Effector memory CD8-positive, alpha-beta T cell (primary cell): ENCODE measurements at places on chromosomes 12 and 14.

GRCh38 chr12:131613678-131614077, 97.2 kb upstream of the SFSWAP start:
- no peak for DNase-seq

- no peak for DNase-seq
Measured at GRCh38 chr14:54226103-54226502, 170.7 kb upstream of the CDKN3 start.

DNA sequence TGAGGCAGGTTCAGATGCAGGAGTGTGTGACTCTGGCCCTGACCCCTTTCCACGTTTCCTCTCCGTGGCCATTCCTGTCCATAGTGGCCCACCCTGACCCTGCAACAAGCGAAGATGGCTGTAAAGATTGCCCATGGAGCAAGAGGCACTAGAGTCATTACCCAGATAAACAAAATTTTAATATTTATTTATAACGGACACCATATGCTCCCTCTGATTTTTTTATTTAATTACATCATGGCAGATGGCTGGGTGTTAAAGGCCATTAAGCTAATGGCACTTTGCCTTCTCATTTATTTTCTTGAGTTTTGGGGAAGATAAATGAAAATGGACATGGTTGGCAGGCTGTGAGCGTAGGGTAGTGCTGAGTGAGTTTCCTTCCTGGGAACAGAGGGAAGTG, 58.7 kb downstream of the WSCD2 start:
- DNase-seq = no peak

- no peak for DNase-seq
Measured at GRCh38 chr12:104534162-104534856, 77.6 kb downstream of the CHST11 start.

DNA sequence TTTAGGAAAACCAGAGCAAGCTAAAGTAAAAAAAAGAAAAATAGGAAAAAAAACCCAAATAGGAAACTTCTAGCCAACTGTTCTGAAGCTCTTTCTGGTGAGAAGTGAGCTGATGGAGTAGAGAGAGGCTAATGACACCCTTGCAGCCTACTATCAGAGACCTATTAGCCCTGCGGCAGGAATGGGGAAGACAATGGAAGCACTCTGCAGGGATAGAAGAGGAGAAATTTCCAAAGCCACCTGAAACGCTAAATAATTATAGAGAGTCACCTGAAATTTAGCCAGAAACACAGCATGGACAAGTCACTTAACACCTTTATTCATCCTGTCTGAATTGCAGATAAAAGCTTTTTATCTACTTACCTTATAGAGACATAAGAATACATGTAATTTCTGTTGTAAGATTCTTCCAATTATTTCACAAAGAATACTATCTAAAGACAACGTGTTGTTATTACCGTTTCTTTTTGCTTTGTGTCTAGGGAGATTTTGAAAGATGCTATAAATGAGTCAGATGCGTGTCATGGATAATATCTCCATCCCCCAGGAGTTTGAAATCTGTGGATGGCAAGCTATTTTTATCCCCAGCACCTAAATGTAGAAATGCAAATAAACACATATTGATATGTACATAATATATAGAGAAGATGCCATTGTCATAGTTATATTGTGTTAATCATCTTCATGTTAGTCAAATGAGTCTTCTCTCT, 138.6 kb downstream of the TPH2 start:
- no peak for DNase-seq

- DNase-seq = no peak
Measured at GRCh38 chr14:50357124-50357523, 39.6 kb downstream of the CDKL1 start.

GRCh38 chr14:32190673-32191072, 11.2 kb upstream of the RNU6-7 start:
- no peak for DNase-seq

GRCh38 chr14:53432378-53432802, 279.3 kb upstream of the DDHD1 start:
- DNase-seq = no peak

DNA sequence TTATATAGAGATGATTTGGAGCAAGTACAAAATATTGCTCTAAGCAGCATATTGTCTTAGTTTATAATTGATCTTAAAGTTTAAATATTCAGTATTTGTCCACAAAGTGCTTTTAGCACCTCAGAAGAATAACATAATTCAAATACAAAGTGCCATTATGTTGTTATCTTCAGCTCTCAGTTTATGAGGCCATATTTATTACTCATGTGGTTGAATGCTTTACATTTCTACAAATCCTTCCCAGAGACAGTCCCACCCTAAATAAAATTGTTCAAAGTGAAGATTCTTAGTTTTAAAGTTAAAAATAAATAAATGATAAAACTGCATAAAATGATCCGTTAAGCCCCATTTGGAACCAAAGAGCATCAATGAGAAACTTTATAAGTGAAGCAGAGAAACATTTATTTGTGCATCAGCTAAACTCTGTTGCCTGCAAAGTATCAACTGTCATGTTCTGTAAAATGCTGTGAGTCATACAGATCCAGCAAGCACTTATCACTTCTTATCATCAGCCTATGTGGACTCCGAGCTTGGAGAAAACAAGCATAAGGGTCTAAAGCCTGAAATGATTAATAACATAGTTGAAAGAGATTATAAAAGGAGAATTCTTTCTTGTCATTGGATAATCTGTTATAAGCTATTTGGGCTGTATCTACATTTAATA, 218.9 kb downstream of the ADAMTS20 start:
- DNase-seq = no peak

DNA sequence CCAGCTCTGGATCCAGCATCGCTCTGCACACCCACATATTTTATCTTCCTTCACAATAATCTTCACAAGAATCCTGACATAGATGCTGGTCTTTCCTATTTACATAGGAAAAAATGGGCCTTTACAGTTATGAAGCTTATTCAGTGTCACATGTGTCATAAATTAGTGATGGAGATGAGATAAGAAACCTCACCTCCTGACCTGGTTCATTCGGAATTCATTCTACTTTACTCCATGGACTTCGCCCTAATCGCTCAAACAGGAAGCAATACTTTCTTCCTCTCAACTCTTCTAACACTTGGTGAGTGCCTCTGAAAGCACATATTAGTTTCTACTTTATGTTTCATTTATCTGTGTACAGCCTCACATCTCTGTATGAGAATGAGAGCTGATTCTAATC, 12.0 kb upstream of the SINHCAF start:
- no peak for DNase-seq

- no peak for DNase-seq
Measured at GRCh38 chr12:122067548-122067947, 11.0 kb upstream of the MLXIP start.

DNA sequence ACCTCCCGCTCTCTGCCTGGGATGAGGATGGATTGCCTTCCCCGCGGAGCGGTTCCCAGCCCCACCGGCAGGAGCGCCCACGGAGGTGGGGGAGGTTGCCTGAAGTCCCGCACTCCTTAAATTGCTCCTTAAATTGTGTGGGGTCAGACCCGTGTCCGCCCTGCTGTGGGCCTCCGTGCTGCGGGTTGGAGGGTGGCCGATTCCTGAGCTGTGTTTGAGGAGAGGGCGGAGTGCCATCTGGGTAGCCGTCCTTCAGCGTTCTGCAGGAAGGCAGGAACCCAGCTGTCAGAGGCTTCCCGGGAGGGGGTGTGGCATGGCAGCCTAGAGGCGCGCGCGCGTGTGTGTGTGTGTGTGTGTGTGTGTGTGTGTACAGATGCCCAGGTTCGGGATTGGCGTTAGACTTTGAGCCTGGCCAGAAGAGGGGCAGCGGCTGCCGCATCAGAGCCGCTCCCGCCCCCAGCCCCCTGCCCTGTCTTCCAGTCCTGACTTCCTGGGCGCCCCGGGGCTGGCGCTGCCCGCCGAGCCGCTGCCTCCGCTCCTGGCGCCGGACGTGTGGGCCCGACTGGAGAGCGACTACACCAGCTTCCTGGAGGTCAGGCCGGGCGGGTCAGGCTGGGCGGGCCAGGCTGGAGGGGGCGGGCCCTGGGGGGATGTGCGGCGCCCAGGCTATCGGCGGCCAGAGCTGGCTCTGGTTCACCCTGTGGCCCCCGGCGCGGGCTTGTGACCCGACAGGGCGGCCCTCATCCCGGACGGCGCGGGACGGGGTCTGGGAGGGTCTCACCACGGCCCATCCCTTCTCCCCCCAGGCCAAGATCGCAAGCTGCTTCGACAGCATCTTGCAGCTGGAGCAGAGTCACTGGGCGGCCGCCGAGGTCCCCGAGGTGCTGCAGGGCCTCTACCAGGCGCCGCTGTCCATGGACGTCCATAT, 9.2 kb downstream of the EXOC3L4 start:
- DNase-seq = no peak

GRCh38 chr14:99136047-99136400, 136.0 kb downstream of the BCL11B start:
- DNase-seq = no peak

DNA sequence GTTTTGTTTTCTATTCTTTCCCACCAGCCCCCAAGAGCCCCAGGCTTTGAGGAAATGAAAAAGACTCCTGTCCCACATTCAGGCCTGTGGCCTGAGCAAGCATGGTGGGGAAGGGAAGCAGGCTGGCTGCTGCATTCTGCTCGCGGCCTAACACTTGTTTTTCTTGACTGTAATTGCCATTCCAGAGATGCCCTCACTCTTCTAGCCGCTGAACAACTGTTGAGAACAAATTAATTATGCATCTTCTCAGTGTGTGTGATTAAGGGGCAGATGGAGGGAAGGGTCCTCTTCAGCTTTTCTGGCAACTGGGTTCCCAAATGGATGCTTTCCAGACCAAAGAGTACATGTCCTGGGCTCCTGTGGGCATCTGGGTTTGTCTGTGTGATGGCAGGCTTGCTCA, 43.3 kb downstream of the ADCK1 start:
- no peak for DNase-seq

DNA sequence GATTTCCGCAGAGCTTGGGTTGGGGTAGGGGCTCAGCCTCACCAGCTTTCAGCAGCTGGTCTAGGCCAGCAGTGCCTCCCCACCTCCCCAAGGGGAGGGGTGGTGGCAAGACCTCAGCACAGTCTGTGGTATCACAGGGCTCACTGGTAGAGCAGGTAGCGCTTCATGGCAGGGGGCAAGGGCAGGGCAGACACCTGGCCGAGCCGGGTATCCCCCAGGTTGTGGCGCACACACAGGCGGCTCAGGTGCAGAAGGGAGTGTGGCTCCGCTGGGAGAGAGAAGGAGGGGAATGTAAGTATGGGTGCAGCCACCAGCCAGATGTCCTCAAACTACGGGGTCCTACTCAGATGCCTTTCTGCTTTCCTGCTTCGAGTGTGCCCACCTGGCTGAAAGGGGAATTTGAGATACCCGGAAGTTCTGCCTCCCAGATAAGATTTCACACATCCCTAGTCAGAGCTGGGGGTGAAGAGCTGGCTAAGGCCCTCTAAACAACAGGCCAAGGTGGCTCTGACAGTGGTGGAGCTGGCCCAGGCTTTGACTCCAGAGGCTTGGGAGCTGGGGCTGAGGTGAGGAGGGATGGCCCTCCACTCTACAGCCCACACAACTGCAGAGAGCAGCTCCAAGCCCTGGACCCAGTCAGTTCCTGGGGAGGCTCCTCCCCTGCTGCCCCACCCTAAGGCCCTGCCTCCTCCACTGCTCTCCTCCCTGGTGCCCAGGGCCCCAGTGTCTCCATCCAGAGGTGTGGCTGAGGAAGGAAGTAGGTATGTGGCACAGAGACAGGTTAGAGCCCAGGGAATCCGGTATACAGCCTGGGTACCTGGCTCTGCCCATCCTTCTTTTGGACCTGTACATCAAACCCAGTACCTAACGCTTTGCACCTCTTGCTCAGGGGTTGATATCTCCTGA, 1.8 kb downstream of the SPSB2 start:
- no peak for DNase-seq

DNA sequence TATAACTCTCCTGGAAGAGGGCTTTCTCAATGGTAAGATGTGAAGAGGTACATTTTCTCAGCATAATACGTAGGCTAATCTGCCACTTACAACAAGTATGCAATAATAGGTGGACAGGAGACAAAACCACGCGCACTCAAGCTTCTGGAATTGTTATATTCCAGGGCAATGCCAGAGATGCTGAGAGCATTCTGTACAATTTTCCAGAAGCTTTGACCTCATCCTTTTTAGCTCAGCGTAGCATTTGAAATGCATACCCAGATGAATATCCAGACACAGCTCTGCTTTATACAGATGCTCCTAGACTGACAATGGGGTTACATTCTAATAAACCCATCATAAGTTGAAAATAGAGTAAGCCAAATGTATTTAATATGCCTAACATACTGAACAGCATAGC, 1492.4 kb upstream of the FLRT2 start:
- DNase-seq = no peak

- no peak for DNase-seq
Measured at GRCh38 chr14:71647086-71647784, 285.0 kb upstream of the RGS6 start.

GRCh38 chr12:90216815-90217214, 508.2 kb upstream of the ATP2B1 start:
- no peak for DNase-seq

DNA sequence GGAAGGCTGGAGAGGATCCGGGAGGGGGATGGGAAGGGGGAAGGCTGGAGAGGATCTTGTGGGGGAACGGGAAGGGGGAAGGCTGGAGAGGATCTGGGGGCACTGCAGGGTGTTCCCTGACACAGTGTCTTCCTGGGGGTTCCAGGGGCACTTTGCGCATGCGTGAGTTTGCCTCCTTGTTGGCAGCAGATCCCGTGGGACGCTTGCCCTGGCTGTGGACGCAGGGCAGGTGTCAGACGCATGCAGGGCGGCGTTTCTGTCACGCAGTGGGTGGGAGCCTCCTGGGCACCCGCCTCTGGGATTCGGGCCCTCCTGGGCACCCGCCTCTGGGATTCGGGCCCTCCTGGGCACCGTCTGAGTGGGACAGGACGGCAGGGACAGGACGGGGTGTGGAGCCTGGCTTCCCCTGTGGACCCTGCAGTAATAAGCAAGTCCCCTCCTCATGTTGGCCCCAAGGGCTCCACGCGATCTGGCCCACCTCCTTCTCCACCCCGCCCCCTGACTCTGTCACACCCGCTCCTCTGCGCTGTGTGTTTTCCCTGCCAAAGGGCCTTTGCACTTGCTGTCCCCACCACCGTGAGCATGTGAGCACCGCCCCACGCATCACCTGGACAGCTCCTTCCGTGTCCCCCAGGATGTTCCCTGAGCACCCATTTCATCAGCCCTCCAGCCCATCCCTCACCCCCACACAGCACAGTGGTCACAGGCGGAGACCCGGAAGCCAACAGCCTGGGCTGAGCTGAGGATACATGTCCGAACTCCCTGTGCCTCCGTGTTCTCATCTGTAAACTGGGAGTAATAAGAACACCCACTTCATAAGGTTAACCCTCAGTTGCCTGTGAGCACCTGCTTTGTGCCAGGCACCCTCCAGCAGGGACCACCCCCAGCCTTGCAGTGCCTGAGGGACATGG, 4.4 kb downstream of the MMP17 start:
- no peak for DNase-seq

DNA sequence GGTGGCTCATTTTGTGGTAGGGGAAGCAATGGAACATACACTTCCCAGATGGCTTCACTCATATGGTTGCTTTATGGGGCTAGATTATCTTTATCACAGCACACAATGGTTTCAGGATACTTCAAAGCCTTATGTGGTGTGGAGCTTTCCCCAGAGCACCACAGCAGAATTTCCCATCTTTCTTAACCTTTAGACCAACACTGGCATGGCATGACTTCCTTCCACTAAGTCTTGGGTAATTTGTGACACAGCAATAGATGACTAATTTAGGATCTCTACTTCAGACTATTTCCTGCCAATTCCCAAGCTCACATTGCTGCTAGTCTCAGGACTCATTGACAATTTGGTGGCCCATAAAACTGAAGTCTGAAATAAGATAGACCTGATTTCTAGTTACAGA, 36.9 kb upstream of the DCN start:
- DNase-seq = no peak

GRCh38 chr14:33163600-33163999, 224.9 kb downstream of the NPAS3 start:
- no peak for DNase-seq

- no peak for DNase-seq
Measured at GRCh38 chr12:83245156-83245555, 558.5 kb downstream of the TMTC2 start.
